ENCODE measurements at places on chromosomes 2 and 18.

- no peak for DNase-seq
Measured at GRCh38 chr18:55413474-55413873, 174.5 kb downstream of the TCF4 start.

DNA sequence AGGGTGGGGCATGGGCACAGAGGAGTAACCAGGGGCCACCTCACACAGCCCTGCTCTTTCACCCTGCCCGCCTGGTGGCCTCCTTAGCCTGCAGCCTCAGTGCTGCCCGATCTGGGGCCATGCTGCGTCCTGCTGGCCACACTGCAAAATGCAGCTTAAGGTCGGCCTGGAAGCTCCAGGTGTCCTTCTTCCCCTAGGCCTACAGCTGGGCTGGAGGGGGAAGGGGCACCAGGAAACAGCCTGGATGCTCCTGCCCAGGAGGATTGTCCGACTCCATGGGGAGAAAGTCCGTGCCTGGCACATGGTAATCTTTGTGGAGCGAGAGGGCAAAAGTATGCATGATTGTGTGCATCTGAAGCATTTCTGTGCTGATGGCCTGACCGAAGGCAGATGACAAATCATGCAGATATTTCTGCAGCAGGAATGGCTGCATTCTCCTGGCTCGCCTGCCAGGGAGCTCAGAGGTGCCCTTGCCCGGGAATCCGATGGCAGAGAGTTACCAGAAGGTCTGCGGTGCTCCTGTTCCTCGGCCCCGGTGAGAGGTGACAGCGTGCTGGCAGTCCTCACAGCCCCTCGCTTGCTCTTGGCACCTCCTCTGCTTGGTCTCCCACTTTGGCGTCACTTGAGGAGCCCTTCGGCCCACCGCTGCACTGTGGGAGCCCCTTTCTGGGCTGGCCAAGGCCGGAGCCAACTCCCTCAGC, 12.8 kb upstream of the ALPP start:
- peak; percentile 25 for DNase-seq

DNA sequence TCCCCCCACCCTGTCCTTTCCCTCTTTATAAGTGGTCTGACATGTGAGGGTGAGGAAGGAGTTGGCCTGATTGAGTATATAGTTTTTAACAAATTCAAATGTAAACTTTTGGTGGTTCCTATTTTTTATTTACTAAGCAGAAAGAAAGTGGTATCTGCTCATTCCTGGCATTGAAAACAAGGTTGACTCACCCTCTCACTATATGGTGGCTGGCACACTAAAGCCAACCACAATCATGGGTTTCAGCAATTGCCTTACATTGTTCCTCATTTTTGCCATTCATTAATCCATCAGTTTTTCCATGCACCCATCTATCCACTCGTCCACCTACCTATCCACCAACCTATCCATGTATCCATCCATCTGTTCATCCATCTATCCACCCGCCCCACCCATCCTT, 75.4 kb upstream of the IGFBP5 start:
- DNase-seq = no peak

- DNase-seq = no peak
Measured at GRCh38 chr2:47803770-47804169, 20.8 kb downstream of the MSH6 start.

DNA sequence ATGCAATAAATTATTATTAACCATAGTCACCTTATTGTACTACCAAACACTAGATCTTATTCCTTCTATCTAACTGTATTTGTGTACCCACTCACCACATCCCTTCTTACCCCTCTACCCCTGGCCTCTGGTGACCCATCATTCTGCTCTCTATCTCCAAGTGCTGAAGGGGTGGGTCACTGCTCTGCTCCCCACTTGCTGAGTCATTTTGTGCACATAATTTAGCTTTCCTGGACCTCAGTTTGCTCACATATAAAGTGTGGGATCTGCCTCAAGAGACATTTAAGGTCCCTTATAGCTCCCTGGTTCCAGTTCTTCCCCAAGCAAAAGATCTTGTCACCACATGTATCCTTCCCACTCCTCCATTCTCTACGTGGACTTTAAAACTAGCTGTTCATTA, 169.4 kb downstream of the ZNF385B start:
- DNase-seq = no peak

GRCh38 chr2:96580771-96581170, 44.2 kb downstream of the ARID5A start:
- DNase-seq = no peak

- DNase-seq = no peak
Measured at GRCh38 chr18:75128911-75129716, 79.8 kb downstream of the PTGR3 start.

GRCh38 chr2:157271590-157272203, 14.2 kb downstream of the GALNT5 start:
- no peak for DNase-seq

DNA sequence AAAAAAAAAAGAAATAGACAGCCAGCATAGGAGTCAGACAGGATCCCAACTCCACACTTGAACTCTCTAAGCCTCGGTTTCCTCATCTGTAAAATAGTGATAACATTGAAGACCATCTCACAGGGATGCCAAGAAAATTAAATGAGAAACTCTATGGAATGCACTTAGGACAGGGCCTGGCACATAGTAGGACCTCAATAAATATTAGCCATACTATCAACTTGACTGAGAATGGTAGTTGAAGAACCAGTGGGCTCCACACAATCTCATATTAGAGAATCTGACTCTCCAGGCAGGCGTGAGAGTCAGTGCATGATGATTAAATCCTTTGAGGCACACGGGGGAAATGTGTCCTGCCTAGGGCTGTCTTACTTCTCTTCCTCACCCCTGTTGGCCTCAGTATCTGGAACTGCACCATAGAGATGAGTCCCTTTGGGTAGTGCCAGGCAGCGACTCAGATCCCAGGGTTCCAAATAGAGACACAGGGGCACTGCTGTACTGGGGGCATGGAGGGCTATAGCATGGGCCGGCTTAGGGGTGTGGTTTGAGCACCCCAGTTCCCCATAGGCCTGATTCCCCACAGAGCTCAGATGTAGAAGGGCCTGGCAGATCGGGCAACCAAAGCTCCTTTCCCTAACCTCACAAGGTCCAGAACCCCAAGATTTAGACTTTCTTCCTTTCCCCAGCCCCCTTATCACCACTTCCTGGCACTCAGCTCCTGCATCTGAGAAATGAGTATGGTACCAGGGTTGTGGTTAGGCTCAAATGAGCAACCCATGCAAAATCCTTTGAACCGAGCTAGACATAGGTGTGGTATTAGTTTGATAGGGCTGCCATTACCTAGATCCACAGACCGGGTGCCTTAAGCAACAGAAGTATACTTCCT, 51.3 kb upstream of the CAB39 start:
- no peak for DNase-seq

- DNase-seq = peak; percentile 97
Measured at GRCh38 chr18:9643549-9643948, 29.2 kb upstream of the PPP4R1 start.

DNA sequence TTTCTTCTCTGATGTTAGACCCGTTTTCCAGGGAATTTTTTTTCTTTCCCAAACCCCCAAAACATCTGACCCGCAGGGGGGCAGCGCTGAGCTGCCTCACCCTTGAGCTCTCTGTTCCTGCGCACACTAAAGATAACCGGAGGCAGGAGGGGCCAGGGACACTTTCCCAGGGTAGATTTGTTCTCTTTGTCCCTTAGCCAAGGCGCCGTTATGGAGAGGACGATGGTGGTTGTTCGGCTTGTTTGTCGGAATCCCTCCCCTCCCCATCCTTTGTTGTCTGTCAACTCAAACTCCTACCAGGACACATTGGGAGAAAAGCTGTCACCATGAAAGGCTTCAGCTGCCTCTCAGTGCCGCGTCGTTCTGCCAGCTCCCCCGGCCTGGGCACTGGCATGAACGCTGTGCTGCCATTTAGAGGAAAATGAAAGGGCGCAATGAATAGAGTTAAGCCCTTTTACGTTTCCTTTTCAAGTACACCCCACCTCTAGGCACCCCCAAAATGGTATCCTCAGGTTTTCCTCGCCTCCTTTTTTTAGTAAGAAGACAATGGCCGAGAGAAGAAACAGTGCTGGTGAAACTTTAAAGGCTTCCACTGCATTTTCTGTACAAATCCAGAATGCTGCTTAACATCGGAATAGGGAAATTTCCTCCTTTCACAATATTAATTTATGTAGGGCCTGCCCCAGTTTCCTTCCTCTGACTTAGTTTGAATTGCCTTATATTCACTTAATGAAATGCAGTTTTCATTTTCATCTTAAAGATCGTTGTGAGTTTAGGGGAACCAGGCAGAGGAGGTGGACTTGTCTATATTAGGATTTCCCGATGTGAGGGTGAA, 62.1 kb downstream of the RND3 start:
- DNase-seq = no peak

GRCh38 chr2:230807729-230808128, 57.0 kb upstream of the ITM2C start:
- DNase-seq = no peak

GRCh38 chr2:12162269-12163247, 416.1 kb downstream of the LPIN1 start:
- no peak for DNase-seq

DNA sequence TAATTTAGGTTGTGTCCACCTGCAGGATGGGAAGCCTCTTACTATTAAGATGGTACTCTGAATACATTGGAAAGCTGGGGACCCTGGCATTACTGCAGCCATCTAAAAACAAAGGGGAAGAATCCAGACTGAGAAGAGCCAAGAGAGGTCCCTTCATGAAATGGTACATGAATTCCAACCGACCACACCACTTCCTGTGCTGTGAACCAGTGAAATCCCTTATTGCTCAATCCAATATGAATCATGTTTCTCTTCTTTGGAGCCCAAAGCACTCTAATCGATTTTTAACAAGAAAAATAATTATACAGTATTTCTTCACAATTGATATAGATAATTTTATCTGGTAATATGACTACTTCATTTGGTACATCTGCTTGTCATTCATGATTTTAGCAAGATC, 479.7 kb upstream of the RAB6C start:
- no peak for DNase-seq

DNA sequence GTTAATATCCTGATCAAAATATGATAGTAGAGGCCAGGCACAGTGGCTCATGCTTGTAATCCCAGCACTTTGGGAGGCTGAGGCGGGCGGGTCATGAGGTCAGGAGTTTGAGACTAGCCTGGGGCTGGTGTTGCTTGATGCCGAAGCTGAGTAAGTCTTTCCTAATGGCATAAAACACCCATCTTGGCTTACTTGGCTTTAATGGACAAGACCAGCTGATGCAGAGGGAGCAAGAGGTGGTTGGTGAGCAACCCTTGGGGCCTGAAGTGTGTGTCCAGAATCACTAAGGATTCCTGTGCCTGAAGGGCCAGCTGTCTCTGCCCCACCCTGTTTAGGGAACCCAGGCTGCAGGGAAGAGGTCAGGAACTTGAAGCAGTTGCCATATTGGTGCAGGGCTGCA, 217.2 kb downstream of the ARL4C start:
- DNase-seq = no peak

DNA sequence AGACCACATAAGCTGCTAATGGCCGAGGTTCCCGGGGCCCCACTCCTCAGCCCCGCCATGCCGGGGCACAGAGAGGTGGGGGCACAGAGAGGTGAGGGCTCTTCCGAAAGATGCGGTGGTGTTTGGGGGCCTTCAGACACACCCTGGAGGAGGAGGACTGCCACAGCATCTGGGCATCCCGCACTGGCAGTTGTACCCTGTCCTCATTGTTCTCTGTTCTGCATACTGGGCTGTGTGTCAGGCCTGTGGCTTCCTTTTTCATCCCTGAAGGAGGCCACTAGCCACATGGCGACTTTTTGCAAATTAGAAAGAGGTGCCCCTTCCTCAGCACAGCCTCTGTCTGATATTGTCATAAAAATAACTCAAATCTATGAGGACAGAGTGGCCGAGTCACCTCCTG, 150.1 kb downstream of the CTIF start:
- DNase-seq = no peak

GRCh38 chr2:10905006-10905861, 6.5 kb upstream of the KCNF1 start:
- DNase-seq = no peak

- DNase-seq = peak; percentile 67
Measured at GRCh38 chr2:27494944-27495554, at the start of gene FNDC4. TSS of gene FNDC4 (minus strand) at chr2:27495200. CDS start at chr2:27494679, 521 bp downstream.

DNA sequence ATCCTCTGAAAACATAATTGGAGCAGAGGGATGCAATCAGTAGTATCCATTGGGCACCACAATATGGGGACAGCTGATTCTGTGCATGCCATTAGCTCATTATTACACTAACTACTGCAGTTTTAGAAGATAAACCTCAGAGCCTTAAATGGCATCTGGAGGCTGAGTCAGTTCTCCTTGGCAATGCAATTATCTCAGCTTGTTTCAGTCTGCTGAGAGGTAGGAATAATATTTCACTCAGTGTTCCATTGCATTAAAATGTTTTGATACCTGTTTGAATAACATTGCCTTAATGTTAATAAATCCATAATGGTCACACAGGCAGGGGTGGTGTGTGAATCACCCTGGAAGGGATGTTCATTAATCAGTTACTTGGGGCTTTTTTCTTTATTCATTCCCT, 309.6 kb downstream of the LRRTM1 start:
- DNase-seq = no peak
